ENCODE measurements at places on chromosomes 11 and 22.

- no peak for DNase-seq
Observed at GRCh38 chr22:44765571-44766285, 13.4 kb downstream of the ARHGAP8 start.

DNA sequence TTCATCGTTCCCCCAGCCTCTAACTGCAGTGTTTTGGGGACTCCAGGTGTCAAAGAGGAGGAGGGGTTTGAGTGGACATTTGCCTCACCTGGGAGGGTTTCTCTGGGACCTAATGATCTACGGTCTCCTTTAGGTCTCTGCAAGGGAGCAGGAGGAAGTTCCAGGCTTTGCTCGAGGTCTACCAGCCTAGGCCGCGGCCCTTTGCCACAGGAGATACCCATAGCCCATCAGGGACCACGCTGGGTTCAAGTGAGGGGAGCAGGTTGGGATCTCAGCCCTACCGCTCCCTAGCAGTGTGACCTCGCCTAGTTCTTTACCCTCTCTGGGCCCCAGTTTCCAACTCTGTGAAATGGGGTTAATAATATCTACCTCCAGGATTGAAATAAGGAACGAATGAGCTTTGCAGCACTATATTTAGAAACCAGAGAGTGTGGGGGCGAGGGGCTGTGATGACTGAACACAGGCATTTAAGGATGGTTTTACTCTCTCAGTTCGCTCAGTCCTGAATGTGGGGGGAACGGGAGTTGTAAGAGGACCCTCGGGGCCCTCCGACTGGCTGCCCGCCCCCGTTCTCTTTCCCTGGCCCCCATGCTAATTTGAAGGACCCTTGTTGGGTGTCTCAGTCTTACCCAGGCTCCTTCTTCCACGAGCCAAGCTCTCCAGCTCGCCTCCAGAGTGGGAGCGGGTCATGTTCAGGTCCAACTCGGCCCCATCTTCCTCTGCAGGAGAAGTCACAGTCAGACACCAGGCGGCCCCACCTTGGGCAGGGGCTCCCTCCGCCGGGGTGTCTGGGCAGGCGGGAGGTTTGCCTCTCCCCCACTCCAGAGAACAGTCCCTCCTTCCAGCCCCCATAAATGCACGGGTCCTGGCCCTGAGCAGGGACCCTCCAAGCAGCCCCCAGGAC, 11.7 kb downstream of the PDGFB start:
- no peak for DNase-seq

GRCh38 chr11:27348340-27348873, 14.6 kb downstream of the CCDC34 start:
- peak; percentile 25 for DNase-seq

- DNase-seq, result no peak
Observed at GRCh38 chr11:116703421-116703820, 69.4 kb downstream of the BUD13 start.

- DNase-seq, result no peak
Observed at GRCh38 chr22:33620085-33620484, 300.2 kb downstream of the LARGE1 start.

GRCh38 chr11:17457396-17458173, 19.1 kb downstream of the ABCC8 start:
- no peak for DNase-seq
